ENCODE measurements at places on chromosomes 2 and 18.

GRCh38 chr2:65345631-65346030, 86.8 kb downstream of the SPRED2 start:
- no peak for DNase-seq

DNA sequence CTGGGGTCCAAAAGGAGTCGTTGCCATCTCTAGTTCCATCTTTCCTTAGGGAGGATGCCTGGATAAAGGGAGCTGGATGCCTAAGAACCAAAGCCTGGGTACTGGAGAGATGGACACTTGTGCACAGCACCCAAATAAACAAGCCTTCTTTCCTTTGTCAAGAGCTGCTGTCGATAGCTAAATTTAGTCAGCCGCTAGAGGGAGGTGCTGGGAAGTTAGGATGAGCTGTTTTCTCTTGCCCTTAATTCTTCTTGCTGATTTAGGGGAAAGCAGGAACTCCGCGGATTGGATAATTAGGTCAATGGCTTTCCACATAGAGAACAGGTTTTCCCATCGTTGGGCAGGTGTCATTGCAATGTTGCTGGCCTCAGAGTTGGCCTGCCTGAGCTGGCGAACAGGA, 30.9 kb upstream of the SERPINB12 start:
- no peak for DNase-seq

GRCh38 chr2:61722800-61723199, 131.1 kb downstream of the FAM161A start:
- no peak for DNase-seq

DNA sequence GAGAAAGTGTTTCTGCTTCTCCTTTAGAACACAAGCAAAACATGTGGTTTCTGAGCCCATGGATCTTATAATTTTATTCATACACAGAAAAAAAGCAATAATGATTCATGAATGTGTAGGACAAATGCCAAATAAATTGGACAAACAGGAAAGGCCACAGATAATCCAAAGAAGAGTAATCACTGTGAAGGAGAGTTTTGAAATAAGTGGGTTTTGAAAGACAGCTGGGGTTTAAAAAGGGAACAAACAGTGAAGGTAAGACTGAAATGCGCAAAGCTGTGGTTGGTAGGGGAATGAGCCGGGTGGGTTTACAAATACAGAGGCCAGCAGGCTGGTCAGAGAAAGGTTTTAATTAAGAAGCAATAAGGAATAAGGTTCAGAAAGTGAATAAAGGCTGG, 50.0 kb upstream of the MBOAT2 start:
- DNase-seq: no peak

- DNase-seq: no peak
These were observed 18.3 kb downstream of the IL1B start for GRCh38 chr2:112818094-112818902.

DNA sequence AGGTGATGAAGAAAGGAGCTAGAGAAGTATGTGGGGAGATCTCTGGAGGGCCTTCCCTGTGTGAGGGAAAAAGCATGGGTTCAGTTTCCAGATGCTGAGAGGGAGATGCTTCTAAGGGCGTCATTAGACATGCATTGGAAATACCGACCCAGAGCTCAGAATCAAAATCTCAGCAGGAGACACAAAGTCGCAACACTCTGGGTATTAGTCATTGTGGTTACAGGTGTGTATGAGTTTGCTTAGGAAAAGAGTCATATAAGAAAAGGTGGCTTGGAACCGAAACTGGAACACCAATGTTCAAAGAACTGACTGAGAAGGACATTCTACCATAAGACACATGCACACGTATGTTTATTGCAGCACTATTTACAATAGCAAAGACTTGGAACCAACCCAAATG, 477.1 kb downstream of the FBXO15 start:
- no peak for DNase-seq
